Activated CD8-positive, alpha-beta T cell treated with anti-CD3 and anti-CD28 coated beads for 36 hours (primary cell): ENCODE measurements at places on chromosomes 13 and 19. TPM values are rescaled to one million over a fixed set of nuclear protein-coding genes. Genes with fewer than 3 reads are reported as not detected.
A peak's percentile ranks its signal among the peaks of the same experiment; 100 is the strongest.

DNA sequence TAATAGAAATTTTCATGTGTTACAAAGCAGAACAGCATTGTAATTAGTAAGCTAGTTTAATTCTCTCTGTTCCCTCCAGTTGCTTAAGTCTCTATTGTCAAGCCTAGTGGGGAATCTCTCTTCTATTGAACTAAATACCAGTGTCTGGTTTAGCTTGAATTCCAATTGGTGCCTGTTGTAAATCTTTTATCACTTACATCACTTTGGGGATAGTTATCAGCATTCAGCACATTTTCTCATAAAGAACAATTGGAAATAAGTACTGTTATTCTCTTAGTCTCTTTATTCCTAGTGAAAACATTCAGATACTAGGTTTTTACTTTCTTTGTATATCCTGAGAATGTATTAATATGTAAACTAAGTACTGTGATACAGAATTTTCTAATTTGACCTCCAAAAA, 25.2 kb downstream of the IPO5 start:
- H3K36me3 ChIP-seq: peaks cover 25% of the 10 kb centered on the region
- no peak for DNase-seq
- peaks cover 41% of the 10 kb centered on the region for H3K4me1 ChIP-seq
- no peak overlapping the region for H3K27ac ChIP-seq
- H3K27me3 ChIP-seq: no peaks in the 10 kb centered on the region

The SEMA6B gene
- total RNA-seq: not detected

DNA sequence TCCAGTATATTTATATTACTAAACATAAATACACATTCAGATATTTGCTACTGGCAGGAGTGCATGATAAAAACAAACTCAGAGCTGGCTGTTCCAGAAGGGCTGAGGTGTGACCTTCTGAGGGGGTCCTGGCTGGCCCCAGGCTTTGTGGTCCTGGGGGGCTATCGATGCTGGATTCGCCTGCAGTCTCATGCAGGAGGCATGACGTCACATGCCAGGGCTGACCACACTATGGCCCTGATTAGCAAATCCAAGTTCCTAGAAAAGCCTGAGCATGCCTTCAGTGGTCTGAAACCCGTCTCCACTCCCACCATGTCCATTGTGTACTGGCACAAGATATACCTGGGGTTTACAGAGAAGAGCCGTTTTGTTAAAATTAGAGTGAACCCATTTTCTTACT, 97.9 kb downstream of the KL start:
- no peaks in the 10 kb centered on the region for H3K36me3 ChIP-seq
- no peaks in the 10 kb centered on the region for H3K4me1 ChIP-seq
- DNase-seq: no peak
- peaks cover 2% of the 10 kb centered on the region for H3K27me3 ChIP-seq
- no peak overlapping the region for H3K4me3 ChIP-seq
- no peak overlapping the region for H3K27ac ChIP-seq

The RASGRP4 gene
- total RNA-seq: 1.8 TPM

- H3K36me3 ChIP-seq: no peaks in the 10 kb centered on the region
- no peaks in the 10 kb centered on the region for H3K27me3 ChIP-seq
- DNase-seq: no peak
Measured at GRCh38 chr19:47039239-47039874, 9.1 kb downstream of the TMEM160 start.

DNA sequence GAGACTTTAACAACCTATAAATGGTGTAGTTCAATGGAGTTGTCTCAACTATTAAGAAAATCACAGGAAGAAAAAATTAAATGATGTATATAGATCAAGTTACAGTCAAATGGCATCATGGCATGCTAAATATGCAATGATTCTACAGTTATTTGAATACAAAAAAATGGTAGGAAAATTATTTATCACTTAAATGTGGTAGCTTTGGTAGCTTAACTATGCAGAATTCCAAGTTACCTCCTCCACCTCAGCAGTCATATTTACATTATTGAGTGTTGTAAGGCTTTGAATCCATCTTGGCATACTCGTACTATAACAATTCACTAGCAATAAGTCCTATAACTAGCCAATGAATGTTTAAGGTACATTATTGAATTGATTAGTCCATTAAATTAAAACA, 36.8 kb downstream of the CAB39L start:
- no peak overlapping the region for H3K4me3 ChIP-seq
- no peaks in the 10 kb centered on the region for H3K4me1 ChIP-seq
- no peak overlapping the region for H3K27ac ChIP-seq
- peaks cover 7% of the 10 kb centered on the region for H3K36me3 ChIP-seq
- no peak for DNase-seq

DNA sequence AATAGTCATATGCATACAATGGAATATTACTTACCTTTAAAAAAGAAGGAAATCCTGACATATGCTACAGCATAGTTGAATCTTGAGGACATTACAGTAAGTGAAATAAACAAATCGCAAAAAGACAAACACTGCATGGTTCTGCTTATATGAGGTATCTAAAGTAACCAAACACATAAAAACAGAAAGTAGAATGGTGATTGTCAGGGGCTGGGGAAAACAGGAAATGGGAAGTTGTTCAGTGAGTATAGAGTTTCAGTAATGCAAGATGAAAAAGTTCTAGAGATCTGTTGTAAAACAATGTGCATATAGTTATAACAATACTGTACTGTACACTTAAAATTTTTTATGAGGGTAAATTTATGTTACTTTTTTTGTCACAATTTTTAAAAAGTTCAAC, 219.4 kb downstream of the KLF5 start:
- peaks cover 2% of the 10 kb centered on the region for H3K36me3 ChIP-seq
- H3K27ac ChIP-seq: no peak overlapping the region
- H3K4me1 ChIP-seq: peaks cover 13% of the 10 kb centered on the region

The CABP5 gene
- not detected for total RNA-seq

The PPP1R37 gene
- total RNA-seq: 20.9 TPM

GRCh38 chr13:108044954-108045353, 170.4 kb downstream of the LIG4 start:
- H3K4me1 ChIP-seq: no peaks in the 10 kb centered on the region
- no peak overlapping the region for H3K4me3 ChIP-seq
- H3K27ac ChIP-seq: no peak overlapping the region
- no peak for DNase-seq
- no peaks in the 10 kb centered on the region for H3K27me3 ChIP-seq

- H3K27ac ChIP-seq: no peak overlapping the region
- H3K4me3 ChIP-seq: no peak overlapping the region
- H3K27me3 ChIP-seq: peaks cover 18% of the 10 kb centered on the region
- no peak for DNase-seq
- peaks cover 7% of the 10 kb centered on the region for H3K36me3 ChIP-seq
- H3K4me1 ChIP-seq: no peaks in the 10 kb centered on the region
Measured at GRCh38 chr19:5536337-5536894, 31.3 kb downstream of the TINCR start.

DNA sequence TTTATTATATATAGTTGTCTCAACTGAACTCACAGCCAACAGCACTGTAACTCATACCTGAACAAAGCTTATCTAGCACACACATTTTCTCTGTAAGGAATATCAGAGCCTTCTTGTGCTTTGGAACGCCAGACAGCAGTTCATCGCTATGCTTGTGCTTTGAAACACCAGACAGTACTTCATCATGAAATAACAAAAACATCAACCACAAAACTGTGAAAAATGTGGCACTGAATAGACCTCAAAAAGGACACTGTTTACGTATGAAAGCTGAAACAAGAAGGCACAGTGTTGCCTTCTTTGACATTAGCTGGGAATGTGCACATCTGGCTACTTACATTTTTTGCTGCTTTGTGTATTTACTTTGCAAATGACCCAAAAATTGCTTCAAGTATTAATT, 160.2 kb downstream of the PDS5B start:
- no peak for DNase-seq
- no peak overlapping the region for H3K27ac ChIP-seq
- H3K27me3 ChIP-seq: no peaks in the 10 kb centered on the region
- peaks cover 28% of the 10 kb centered on the region for H3K36me3 ChIP-seq
- H3K4me1 ChIP-seq: no peaks in the 10 kb centered on the region
- no peak overlapping the region for H3K4me3 ChIP-seq

The KIR3DL1 gene
- 0.14 TPM for total RNA-seq

The CYP2A7 gene
- not detected for total RNA-seq

The NCR1 gene
- total RNA-seq: 0.58 TPM

The IRGC gene
- total RNA-seq: not detected

The RASL11A gene
- 2.7 TPM for total RNA-seq

- H3K4me1 ChIP-seq: peaks cover 37% of the 10 kb centered on the region
- H3K36me3 ChIP-seq: peaks cover 53% of the 10 kb centered on the region
- no peak for DNase-seq
- H3K27ac ChIP-seq: peak overlapping the region; percentile 100
Measured at GRCh38 chr13:37001921-37002250, 1.3 kb downstream of the EXOSC8 start.

DNA sequence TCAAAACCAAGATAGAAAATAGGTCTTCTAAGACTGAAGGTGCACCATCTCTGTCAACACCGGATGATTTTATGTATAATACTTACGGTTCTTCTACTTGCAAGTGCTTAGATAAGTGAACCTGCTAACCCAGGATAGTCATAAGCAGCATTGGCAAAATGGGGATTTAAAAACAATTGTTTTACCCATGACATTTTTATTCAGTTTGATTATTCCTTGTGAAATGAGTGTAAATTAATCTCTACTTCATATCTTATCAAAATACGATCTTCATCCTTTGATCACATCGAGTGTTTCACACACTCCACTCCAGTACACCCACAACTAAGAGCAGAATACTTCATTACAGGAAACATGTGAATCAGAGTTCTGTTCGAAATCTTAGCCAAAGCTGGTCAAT, 23.0 kb upstream of the MTRF1 start:
- no peak for DNase-seq
- H3K4me1 ChIP-seq: peaks cover 25% of the 10 kb centered on the region
- H3K27ac ChIP-seq: peak overlapping the region; percentile 25
- peaks cover 1% of the 10 kb centered on the region for H3K36me3 ChIP-seq
- peak overlapping the region; percentile 40 for H3K4me3 ChIP-seq
- H3K27me3 ChIP-seq: no peaks in the 10 kb centered on the region

- H3K4me3 ChIP-seq: no peak overlapping the region
- H3K27me3 ChIP-seq: peaks cover 16% of the 10 kb centered on the region
- no peak overlapping the region for H3K27ac ChIP-seq
- no peaks in the 10 kb centered on the region for H3K36me3 ChIP-seq
- DNase-seq: no peak
Measured at GRCh38 chr19:39017026-39017425, 15.3 kb downstream of the FBXO27 start.

The NLRP11 gene
- total RNA-seq: not detected

The CD177 gene
- total RNA-seq: not detected

DNA sequence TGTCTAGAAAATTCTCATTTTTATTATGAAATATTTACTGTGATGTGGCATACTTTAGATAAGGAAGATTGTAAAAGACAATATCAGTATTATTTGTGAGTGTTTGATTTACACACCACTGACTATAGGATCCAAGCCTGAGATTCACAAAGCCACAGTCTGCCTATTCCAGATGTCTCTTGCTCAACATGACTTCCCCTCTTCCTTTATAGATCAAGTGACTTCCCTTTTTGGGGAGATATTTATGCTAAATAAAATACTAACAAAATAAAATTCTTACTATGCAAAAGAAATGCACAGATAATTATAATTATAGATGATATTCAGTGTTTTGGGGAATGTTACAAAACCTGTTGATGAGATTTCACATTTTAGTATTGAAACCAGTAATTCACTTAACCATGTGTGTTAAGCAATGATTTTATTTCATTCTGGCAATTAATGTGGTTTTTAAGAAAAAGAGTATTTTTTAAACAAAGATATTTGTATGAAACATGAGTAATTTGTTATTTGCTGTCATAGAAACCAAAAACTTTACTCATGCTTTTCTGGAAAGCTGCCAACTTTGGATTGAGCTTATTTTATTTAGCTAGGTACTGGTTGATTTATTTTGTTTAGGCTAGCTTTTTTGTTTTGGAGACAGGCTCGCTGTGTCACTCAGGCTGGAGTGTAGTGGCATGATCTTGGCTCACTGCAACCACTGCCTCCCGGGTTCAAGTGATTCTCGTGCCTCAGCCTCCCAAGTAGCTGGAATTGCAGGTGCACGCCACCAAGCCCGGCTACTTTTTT, 13.7 kb upstream of the GPR183 start:
- H3K4me3 ChIP-seq: no peak overlapping the region
- H3K36me3 ChIP-seq: peaks cover 54% of the 10 kb centered on the region
- H3K4me1 ChIP-seq: peaks cover 78% of the 10 kb centered on the region
- no peak for DNase-seq

GRCh38 chr19:53332484-53332883, 1.1 kb upstream of the ZNF845 start:
- peak overlapping the region; percentile 85 for H3K4me3 ChIP-seq
- no peak overlapping the region for H3K27ac ChIP-seq
- DNase-seq: no peak
- H3K27me3 ChIP-seq: peaks cover 8% of the 10 kb centered on the region
- peaks cover 14% of the 10 kb centered on the region for H3K4me1 ChIP-seq
